ENCODE measurements at places on chromosomes 12 and 14.

DNA sequence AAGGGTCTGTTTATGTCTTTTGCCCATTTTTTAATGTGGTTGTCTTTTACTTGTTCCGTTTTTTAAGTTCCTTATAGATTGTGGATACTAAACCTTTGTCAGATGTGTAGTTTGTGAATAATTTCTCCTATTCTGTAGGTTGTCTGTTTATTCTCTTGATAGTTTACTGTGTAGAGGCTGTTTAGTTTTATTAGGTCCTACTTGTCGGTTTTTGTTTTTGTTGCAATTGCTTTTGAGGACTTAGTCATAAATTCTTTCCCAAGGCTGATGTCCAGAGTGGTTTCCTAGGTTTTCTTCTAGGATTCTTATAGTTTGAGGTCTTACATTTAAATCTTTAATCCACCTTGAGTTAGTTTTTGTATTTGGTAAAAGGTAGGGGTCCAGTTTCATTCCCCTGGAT is 33.9 kb downstream of the SLC39A9 start:
- DNase-seq = no peak

- no peak for DNase-seq
These were observed 97.3 kb downstream of the TRHDE start for GRCh38 chr12:72369423-72369959.

GRCh38 chr14:87017335-87017734 is 975.6 kb downstream of the GALC start:
- no peak for DNase-seq

- no peak for DNase-seq
These were observed 34.8 kb downstream of the IRF2BPL start for GRCh38 chr14:76993752-76994151.

DNA sequence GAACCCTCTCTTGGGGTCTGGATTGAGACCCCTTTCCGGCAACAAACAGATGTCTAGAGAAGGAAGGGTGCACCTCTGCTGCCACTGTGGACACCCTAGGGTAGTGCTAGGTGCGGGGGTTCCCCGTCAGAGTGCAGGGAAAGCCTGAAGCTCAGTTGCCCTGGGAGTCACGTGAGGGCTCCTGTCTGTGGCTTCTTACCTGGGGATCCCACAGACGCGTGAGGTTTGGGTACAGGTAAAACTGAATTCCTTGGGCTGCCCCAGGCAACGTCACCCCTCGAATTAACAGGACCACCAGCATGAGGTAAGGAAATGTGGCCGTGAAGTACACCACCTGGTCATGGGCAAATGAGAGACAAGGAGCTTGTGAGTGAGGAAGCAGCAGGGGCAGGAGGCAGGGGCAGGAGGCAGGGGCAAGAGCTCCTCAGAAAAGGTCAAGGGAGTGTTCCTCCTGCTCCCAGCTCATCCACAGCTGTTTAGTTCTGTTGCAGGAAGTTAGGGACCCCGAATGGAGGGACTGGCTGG is 21.0 kb upstream of the SLC6A12 start:
- DNase-seq = no peak

DNA sequence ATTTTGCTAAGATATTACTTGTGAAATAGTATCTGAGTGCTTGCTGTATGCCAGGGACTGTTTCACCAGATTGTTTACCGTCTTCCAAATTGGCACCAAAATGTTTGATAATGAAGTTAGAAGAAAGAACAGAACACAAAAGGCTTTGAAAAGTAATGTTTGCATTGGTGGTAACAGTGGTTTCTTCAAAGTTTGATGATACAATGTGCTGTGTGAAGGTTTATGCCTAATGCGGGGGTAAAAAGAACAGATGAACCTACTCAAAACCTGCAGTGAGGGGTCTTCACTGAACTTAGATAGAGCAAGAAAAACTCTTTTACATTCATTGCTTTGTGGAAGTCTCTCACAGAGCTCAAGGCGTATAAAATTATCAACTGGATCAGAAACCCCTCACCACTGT is 76.2 kb downstream of the PRKCH start:
- DNase-seq = no peak

DNA sequence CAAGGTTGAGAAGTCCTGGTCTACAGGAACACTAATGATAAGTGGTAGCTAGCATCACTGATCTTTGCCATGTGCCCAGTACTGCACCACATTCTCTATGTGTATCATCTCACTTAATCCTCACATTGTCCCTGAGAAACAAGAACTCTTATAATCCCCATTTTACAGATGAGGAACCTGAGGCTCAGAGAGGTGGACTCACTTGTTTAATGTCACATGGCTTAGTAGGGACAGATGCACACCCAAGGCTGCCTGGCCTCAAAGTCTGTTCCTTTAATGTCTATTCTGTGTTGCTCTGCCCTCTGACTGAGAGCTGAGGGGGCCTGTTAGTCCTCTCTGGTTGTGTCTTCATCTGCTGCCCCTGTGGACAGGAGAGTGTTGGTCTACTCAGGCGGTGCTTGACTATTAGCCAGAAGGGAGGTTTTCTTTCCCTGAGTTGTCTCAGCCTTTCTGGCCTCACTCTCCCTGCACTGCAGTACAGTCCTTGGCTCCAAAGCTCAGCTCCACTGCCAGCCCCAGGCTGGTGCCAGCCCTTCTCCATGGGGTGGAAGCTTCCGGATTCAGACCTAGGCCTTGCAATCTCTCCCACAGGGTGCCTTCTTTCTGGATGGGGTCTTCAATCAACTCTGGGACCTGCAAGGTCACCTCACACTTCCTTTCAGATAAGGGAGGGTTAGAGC is 4.9 kb upstream of the DYNLL1 start:
- DNase-seq = no peak

GRCh38 chr12:82765971-82766705 is 79.4 kb downstream of the TMTC2 start:
- no peak for DNase-seq

DNA sequence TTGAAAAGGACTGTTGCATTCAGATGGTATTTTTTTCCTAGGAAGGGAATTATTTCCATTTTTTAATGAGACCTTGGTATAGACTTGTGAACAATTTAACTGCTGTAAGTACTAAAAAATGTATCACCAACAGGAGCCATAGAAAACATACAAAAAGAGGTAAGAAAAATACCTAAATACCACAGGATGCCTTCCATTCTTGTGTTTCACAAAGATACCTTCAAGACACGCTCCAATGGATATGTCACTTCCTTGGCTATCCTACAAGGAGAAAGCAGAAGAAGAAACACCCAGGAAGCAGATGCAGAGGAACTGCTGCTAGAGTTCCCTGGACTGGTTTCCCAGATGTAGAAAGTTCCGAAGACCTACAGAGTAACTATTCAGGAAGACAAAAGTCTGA is 54.2 kb downstream of the PTPN21 start:
- DNase-seq = no peak

DNA sequence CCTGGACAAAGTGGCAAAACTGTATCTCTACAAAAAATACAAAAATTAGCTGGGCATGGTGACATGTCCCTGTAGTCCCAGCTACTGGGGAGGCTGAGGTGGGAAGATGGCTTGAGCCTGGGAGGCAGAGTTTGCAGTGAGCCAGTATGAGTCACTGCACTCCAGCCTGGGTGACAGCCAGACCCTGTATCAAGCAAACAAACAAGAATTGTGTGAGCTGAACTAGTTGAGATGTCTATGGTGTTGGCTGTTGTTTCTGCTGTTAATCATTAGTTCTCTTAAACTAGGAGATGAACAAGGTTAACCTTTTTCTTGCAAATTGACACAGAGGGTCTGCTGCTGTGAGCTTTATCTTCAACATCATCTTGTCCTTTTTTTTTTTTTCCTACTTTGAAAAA is 23.6 kb downstream of the RASSF3 start:
- DNase-seq = peak; percentile 80

DNA sequence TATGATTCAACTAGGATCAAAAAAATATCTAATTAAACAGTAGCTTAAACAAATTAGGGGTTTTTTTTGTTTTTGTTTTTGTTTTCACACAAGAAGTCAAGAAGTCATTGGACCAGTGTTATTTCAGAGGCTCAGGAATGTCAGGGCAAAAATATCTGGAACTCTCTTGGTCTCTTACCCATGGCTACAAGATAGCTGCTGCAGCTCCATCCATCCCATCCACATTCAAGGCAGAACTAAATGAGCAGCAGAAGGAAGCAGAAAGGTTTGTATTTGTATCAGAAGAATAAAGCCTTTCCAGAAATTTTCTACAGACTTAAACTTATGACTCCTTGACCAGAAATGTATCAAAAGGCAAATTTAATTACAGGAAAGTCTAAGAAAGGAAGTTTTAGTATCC is 33.8 kb upstream of the BCL2L14 start:
- DNase-seq = no peak

DNA sequence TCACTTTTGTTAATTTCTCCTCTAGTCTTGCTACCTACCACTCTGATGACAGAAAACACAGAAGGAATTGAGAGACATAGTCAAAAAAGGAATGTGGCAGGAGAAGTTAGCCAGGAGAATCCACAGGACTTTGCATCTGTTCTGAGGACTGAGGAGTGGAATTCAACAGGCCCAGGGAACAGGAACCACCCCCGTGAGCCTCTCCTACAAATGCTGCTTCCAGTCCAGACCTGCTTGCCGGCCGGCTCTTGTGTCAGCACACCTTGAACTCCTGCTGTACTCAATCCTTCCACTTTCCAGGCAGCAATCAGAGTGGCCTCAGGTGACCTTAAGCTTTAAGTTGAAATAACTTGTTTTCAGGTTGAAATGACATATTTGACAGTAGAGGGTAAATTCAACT is 903.1 kb downstream of the BCL11B start:
- peak; percentile 77 for DNase-seq

- peak; percentile 5 for DNase-seq
These were observed 139.3 kb downstream of the ADGRD1 start for GRCh38 chr12:131092901-131093603.

GRCh38 chr12:78555802-78556201 is 308.8 kb upstream of the SYT1 start:
- DNase-seq = no peak

- DNase-seq = peak; percentile 51
These were observed 369.1 kb upstream of the NOVA1 start for GRCh38 chr14:26966908-26967307.

GRCh38 chr12:65892841-65893251 is 68.6 kb downstream of the HMGA2 start:
- peak; percentile 65 for DNase-seq

DNA sequence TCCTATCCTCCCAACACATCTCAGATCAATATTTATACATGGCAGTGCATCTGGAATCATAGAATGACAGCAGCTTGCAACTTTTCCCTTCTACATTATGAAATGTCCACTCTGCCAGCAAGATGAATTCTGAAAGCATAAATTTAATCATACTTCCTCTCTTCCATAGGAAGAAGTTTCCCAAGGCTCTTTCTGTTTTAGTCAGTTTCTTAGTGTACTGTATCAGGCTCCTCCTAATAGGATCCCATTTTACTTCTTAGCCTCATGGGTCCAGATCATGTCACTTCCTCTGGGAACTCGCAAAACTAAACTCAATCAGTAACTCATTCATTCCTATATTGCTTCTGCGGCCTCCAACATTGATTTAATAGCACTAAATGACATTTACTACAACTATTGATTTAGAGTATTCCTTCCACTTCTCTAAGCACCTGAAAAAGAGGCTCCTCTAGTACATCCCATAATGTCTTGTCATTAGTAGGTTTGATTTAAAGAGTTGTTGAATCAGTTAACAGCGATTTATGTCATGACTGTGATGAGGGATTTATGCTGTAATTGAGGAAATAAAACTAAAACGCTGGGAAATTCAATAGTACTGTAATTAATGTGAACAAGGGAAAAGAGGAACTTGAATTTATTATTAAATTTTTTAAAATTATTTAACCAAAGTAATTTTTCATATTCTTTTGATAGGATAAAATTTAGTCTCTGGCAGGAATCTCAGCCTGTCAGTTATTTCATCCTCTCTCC is 4.0 kb downstream of the CLEC1A start:
- DNase-seq = no peak

GRCh38 chr14:103259184-103259583 is 74.9 kb upstream of the EIF5 start:
- no peak for DNase-seq

GRCh38 chr14:28300356-28300755 is 466.2 kb upstream of the FOXG1 start:
- DNase-seq = no peak

DNA sequence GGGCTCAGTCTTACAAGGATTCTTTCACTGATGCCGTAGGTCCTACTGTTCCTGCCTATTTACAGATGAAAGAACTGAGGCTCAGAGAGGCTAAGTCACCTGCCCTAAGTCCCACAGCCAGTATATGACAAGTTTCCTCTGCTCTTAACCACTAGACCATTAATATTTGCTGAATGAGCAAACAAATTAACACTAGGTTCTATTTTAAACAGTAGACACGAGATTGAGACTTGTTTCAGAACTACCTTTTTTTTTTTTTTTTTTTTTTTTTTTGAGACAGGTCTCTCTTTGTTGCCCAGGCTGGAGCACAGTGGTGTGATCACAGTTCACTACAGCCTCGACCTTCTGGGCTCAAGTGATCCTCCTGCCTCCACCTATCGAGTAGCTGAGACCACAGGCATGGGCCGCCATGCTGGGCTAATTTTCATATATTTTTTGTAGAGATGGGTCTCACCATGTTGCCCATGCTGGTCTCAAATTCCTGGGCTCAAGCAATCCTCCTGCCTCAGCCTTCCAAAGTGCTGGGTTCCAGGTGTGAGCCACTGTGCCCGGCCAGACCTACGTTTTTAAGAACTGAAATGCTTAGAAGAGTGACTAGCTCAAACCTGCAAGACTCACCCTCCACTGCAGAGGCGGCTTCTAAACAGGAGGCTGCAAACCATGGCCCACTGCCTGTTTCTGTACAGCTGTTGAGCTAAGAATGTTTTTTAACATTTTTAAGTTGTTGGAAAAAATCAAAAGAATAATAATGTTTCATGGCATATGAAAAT is 12.9 kb downstream of the SYNE3 start:
- DNase-seq = no peak

GRCh38 chr12:6115389-6115788 is 9.1 kb downstream of the VWF start:
- no peak for DNase-seq

GRCh38 chr12:56941299-56942017 is 7.2 kb upstream of the SDR9C7 start:
- DNase-seq = peak; percentile 77

GRCh38 chr12:96193725-96194575 is at the start of gene ELK3:
Gene ELK3, plus strand, starts transcription at chr12:96194375.
- DNase-seq = peak; percentile 72

DNA sequence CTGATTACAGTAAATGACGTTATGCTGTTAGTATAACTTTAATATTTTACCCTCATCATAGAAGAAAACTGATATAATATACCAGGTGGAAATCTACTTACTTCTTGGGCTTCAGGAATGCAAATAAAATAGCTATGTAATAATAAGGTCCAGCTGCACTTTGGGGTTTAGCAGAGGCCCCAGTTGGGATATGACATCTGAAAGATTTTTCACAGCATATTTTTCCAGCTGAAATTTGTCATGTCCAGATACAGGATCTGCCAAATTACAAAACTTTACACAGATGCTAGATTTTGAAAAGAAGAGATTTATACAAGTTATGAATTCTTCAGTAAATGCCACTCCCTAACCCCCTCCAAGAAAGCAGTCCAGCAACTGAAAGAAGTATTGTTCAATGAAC is 29.2 kb upstream of the DCN start:
- DNase-seq = no peak

GRCh38 chr12:124756760-124757159 is 106.9 kb downstream of the SCARB1 start:
- no peak for DNase-seq

- no peak for DNase-seq
These were observed 28.3 kb downstream of the MTHFD1 start for GRCh38 chr14:64416348-64416932.

- no peak for DNase-seq
These were observed 794.1 kb downstream of the BCL11B start for GRCh38 chr14:98477935-98478334.

Measured in bronchial epithelial cell (primary cell).